Muscle of arm (tissue), 14 donors: ENCODE measurements at places on chromosomes 13 and 19. TPM values are rescaled to one million over a fixed set of nuclear protein-coding genes. Genes with fewer than 3 reads are reported as not detected.
A peak's percentile ranks its signal among the peaks of the same experiment; 100 is the strongest.

DNA sequence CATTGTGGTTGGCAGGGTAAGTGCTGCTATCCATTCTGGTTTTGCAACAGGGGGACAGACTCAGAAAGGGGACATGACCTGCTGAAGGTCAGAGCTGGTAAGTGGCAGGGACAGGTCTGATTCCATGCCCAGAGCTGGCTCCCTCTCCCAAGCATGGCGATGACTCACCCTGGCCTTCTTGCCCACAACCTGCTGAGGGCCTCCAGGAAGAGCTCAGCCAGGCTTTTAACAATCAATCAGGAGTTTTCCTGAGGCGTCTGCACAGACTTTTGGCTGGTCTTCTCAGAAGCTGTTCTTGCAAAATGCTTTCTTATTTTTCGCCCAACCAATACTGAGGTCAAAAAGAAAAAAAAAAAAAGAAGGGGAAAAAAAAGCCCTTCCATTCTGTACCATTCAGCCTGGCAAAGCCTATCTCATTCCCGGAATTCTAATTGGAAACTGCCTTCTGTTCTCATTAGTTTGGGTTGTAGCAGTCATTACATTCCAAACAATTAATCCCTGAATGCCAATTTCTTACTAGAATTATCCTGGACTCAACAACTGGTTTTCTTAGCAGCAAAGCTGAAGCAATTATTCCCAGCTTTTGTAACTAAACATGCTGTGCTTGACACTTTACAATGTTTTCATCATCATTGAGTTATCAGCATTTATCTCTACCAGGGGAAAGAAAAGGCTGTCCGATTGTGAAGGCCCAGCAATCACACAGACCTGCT is 17.7 kb downstream of the SIAH3 start:
- DNase-seq, result no peak

GRCh38 chr13:33016414-33017322 is at the start of gene KL:
TSS of gene KL (plus strand) at chr13:33016423. CDS start at chr13:33016441, 18 bp downstream.
- peak; percentile 37 for DNase-seq

DNA sequence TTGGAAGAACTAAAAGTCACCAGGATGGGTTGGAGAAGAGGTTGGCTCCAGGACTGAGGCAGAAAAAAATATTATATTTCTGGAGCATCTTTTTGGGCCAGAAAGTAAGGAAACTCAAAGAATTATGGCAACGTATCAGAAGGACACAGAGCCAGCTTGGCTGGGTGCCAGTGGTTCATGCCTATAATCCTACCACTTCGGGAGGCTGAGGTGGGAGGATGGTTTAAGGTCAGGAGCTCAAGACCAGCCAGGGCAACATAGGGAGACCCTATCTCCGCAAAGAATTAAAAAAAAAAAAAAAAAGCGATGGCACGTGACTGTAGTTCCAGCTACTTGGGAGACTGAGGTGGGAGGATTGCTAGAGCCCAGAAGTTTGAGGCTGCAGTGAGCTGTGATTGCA is 108.1 kb downstream of the GADD45B start:
- no peak for DNase-seq

Gene NTF4
- not detected for polyA plus RNA-seq

DNA sequence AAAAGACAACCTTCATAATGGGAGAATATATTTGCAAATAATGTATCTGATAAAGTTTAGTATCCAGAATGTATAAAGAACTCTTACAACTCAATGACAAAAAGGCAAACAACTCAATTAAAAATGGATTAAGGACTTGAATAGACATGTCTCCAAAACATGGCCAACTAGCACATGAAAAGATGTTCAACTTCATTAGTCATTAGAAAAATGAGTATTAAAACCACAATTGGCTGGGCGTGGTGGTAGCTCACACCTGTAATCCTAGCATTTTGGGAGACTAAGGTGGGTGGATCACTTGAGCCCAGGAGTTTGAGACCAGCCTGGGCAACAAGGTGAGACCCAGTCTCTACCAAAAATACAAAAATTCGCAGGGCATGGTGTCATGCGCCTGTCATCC is 18.8 kb upstream of the ZMYM5 start:
- no peak for DNase-seq

- DNase-seq, result no peak
Observed at GRCh38 chr19:48302600-48302959, 22.8 kb upstream of the EMP3 start.

GRCh38 chr19:18514800-18515682 is 6.8 kb downstream of the ELL start:
- no peak for DNase-seq

Gene MAB21L1
- 9.5 TPM for polyA plus RNA-seq

DNA sequence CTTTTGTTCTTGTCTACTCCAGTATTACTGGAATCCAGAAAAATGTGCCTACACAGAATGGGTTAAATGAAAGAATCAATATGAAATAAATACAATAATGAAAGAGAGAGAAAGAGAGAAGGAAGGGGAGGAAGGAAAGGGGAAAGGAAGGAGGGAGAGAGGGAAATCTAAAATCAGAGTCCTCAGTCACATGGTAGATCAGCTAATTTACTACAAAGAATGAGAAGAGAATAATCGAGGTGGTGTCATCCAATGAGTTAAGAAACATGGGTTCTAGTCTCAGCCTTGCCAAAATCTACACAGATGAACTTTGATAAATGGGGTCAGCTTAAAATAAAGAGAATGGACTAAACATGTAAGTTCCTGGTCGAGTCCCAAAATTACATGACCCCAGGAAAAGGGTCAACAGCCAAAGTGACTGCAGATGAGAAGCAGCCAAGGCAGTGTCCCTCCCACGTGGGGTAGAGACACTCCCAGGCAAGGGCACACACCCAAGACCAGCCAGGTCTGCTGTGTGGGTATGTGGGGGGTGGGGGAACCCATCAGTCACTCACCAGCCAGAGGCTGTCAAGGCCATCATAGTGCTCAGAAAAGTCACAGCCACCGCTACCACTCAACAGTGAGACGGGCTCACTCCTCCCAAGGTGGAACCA is 103.6 kb downstream of the STK24 start:
- DNase-seq, result no peak

Gene CGB7
- polyA plus RNA-seq, result 2.1 TPM

Gene TBXA2R
- polyA plus RNA-seq, result not detected

GRCh38 chr13:43269037-43269481 is 245.7 kb downstream of the DNAJC15 start:
- DNase-seq, result peak; percentile 38

DNA sequence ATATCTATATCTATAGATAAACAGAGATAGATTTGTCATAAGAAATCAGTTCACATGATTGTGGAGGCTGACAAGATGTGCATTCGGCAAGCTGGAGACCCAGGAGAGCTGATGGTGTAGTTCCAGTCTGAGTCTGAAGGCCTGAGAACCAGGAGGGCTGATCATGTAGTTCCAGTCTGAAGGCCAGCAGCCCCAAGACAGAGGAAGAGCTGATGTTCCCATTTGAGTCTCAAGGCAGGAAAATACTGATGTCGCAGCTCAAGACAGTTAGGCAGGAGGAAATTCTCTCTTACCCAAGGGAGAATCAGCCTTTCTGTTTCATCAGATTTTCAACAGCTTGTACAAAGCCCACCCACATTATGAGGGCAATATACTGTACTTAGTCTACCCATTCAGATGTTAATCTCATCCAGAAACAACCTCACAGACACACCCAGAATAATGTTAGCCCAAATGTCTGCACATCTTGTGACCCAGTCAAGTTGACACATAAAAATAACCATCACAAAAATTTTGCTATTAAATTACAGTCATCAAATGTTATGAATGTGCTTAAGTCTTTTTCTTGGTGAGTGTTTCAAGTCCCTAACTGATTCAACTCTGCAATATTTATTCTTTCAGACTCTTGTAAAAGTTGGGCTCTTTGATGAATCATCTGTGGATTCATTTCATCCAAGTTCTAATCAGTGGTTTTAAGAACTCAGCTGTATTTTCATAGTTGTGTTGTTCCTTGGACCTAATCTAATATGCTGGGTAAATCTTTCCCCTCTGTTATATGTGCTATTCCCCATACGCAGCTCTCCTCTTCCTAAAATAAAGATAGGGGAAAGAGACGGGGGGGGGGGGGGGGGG is 22.7 kb upstream of the LRCH1 start:
- peak; percentile 12 for DNase-seq

Gene CCL25
- polyA plus RNA-seq, result 0.23 TPM

GRCh38 chr13:44802491-44802890 is 186.8 kb downstream of the NUFIP1 start:
- no peak for DNase-seq

GRCh38 chr19:51802775-51803174 is 7.8 kb downstream of the FPR3 start:
- no peak for DNase-seq

DNA sequence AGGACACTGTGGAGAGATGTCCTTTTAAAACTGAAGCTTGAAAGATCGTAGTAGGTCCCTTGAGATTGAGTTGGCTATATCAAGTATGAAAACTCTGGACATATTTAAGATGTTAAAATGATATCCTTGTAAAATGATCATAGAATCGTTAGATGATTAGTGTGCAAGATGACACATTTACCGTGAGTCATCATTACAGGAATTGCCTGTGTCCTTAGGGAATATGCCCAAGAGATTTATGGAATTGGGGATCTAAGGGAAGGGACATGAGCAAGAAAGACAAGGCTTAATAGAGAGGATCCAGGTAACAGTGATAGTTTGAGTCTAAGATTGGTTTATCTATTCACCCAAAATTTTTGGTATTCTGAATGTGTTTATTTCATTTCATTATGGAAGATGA is 233.7 kb downstream of the GPC5 start:
- DNase-seq, result no peak

- no peak for DNase-seq
Observed at GRCh38 chr19:530134-531008, 1.2 kb upstream of the CDC34 start.

GRCh38 chr13:109323338-109323737 is 463.0 kb downstream of the IRS2 start:
- no peak for DNase-seq

DNA sequence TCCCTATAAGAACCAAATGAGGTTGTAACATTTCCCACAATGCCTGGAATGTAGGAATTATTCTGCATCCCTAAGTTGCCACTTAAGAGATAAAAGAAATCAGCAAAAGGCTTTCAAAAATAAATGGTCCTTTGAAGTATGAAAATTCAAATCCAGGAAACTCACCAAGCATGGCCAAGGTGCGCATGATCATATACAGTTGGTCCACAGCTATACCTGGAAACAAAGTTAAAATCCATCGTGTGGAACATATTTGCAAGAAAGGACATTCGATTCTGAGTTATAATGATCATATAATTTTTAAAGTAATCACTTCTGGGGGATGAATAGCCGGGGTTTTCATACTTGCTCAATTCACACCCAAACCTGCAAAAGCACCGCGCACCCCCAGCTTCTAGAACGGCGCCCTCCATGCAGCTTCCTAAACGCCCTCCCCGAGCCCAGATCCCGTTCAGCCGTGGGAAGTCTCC is 525 bp downstream of the CARS2 start:
- DNase-seq, result no peak

Gene KLK15
- not detected for polyA plus RNA-seq

DNA sequence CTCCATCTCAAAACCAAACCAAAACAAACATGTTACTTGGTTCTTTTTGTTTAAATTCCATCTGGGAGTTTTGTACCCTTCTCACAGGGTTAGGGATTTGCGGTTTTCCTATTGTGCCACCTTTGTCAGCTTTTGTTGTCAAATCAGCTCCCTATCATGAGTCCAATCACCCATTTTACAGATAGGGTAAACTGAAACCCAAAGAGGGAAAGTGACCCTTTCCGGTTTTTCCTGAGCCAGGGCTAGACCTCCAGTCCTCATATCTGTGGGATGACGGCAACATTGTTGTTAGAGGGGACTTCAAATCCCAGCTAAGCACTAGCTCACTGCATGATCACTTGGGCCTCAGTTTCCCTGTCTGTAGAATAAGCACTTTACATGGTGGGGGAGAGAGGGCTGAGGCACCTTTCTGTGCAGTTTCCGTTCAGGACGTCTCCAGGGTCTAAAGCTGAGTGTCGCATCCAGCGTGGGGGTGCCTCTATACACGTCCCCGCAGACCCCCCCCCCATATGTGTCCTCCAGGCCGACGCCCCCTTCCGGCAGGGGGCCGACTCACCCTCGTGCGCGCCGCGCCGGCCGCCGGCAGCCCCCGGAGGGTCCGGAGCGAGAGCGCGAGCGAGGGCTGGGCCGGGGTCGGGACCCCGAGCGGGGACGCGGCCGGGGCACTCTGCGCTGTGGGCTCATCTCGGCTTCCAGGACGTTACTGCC is 3.9 kb downstream of the CCDC194 start:
- DNase-seq, result no peak

- no peak for DNase-seq
Observed at GRCh38 chr13:50521006-50521830, 322.3 kb downstream of the DLEU7 start.
